ENCODE measurements at places on chromosomes 12 and 14. TPM values are rescaled to one million over a fixed set of nuclear protein-coding genes. Genes with fewer than 3 reads are reported as not detected.
A peak's percentile ranks its signal among the peaks of the same experiment; 100 is the strongest.

The NGB gene
- total RNA-seq = not detected

GRCh38 chr12:11839091-11839641, 189.7 kb downstream of the ETV6 start:
- H3K36me3 ChIP-seq = peaks cover 29% of the 10 kb centered on the region
- peaks cover 5% of the 10 kb centered on the region for H3K4me1 ChIP-seq
- DNase-seq = no peak
- no peak overlapping the region for H3K27ac ChIP-seq

DNA sequence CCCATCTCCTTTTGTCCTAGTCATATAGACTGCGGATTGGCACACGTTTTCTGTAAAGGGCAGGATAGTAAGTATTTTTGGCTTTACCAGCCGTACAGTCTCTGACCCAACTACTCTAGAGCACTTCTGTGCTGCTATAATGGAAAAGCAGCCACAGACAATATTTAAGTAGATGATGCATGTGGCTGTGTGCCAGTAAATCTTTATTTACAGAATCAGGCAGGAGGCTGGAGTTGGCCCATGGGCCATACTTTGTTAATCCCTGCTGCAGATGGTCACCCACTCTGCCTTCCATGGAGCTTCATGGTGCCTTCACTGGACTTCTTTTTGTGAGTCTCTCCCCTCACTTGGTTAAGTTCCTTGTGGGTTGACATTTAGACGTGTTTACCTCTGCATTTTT, 584.5 kb upstream of the TBX3 start:
- peaks cover 4% of the 10 kb centered on the region for H3K4me1 ChIP-seq
- H3K4me3 ChIP-seq = no peak overlapping the region
- no peaks in the 10 kb centered on the region for H3K36me3 ChIP-seq
- DNase-seq = no peak

DNA sequence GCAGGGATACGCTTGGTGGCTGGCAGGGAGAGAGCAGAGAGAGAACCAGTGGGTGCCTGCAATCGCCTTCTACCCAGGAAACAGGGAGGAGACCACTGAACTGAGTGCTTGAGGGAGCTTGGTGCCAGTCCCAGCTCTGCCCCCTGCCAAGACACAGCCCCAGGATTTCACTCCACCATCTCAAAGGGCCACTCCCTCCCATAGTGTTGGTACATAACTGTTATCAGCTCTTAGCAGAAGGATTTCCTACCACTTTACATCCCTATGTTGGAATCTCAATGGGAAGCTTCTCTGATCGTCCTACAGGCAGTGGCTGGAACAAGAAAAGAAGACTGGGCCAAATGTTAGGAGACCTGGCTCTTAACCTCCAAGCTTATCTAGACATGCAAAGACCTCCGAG, 157.4 kb upstream of the FOXN3 start:
- peaks cover 4% of the 10 kb centered on the region for H3K36me3 ChIP-seq
- peaks cover 38% of the 10 kb centered on the region for H3K4me1 ChIP-seq

The MANSC4 gene
- total RNA-seq = 0.29 TPM

DNA sequence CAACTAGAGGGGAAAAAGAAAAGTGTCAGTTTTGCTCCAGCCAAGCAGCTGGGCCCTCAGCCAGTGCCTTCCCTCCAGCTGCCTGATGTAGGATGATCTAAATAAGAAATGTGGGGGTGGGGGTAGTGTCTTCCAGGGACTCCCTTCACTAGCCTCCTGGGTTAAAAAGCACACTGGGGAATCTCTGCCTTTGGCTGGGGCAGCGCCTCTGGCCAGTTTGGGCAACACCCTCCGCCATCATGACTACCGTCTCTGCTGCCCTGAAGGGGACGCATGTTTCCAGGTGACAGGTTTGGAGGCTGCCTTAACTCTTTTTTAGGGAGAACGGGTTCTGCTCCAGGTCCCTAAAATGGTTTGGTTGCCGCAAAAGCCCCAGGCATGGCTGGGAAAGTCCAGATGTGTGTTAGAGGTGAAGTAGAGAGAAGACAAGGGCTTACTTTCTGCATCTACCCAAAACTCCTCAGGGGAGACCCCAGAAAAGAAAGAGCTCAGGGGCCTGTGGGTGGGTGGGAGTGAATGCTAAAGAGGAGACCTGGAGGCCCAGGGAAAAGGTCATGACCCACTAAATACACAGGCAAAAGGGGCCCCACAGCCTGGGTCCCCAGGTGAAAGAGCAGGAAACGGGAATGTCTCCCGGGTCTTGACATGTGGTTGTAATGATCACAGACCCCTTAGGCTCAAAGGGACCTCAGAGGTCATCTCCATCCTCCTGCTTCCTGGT, 132.8 kb upstream of the CCND2 start:
- H3K4me1 ChIP-seq = peaks cover 16% of the 10 kb centered on the region
- H3K27ac ChIP-seq = no peak overlapping the region
- no peak for DNase-seq
- H3K4me3 ChIP-seq = no peak overlapping the region
- H3K27me3 ChIP-seq = no peaks in the 10 kb centered on the region
- H3K36me3 ChIP-seq = no peaks in the 10 kb centered on the region

GRCh38 chr14:37992499-37992898, 215.2 kb upstream of the SSTR1 start:
- no peaks in the 10 kb centered on the region for H3K27me3 ChIP-seq
- H3K4me3 ChIP-seq = no peak overlapping the region
- no peak overlapping the region for H3K27ac ChIP-seq
- H3K36me3 ChIP-seq = no peaks in the 10 kb centered on the region

- no peaks in the 10 kb centered on the region for H3K4me1 ChIP-seq
- H3K36me3 ChIP-seq = peaks cover 5% of the 10 kb centered on the region
- no peak for DNase-seq
- H3K4me3 ChIP-seq = no peak overlapping the region
- H3K27ac ChIP-seq = no peak overlapping the region
Measured at GRCh38 chr14:59406454-59407245, 58.5 kb downstream of the GPR135 start.

DNA sequence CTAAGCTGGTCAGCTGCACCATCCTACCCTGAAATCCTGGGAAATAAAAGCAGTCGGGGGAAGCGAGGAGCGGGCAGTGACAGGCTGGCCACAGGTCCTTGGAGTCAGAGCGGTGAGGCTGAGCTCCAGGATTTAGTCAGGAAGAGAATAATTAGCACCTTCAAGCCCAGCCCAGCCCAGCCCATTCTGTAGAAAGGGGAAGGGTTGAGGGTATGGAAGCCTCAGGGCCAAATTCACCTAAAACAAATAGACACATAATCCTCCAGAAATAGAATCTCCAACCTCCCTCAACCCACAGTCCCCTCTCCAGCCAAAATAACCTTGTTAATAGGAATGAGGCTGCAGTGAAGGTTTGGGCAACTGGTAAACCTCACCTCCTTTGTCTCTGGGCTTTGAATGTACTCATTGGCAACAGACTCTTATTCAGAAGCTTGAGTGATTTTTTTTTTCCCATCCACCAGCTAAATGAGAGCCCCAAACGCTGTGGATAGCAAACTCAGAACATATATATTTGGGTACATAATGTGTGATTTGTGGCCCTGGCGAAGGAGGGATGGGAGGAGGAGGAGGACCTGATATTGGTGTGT, 334.1 kb downstream of the DPF3 start:
- no peak overlapping the region for H3K4me3 ChIP-seq
- H3K27me3 ChIP-seq = peaks cover 2% of the 10 kb centered on the region
- no peak overlapping the region for H3K27ac ChIP-seq
- H3K36me3 ChIP-seq = no peaks in the 10 kb centered on the region
- H3K4me1 ChIP-seq = peaks cover 7% of the 10 kb centered on the region

The KRT74 gene
- total RNA-seq = not detected

The SSTR1 gene
- total RNA-seq = not detected

DNA sequence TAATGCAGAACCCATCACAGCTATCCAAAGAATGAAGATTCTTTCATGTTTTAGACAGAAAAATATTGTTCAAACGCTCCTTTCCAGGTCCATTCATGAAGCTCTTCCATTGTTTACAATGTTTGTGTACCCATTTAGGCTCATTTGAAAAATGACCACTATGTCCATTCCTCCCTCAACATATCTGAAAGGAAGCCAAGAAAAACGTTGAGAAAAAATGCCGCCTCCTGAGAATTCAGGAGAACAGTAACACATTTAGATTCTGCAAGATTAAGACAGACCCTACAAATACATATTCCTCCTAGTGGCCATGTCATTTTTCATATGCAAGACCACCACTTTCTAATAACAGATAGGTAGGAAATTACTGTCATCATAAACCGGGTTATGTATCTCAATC, 124.4 kb downstream of the SLC25A21 start:
- no peak for DNase-seq
- H3K4me1 ChIP-seq = peaks cover 11% of the 10 kb centered on the region
- peaks cover 5% of the 10 kb centered on the region for H3K27me3 ChIP-seq
- no peak overlapping the region for H3K4me3 ChIP-seq
- no peaks in the 10 kb centered on the region for H3K36me3 ChIP-seq
- H3K27ac ChIP-seq = no peak overlapping the region

The POLE2 gene
- 8.3 TPM for total RNA-seq

DNA sequence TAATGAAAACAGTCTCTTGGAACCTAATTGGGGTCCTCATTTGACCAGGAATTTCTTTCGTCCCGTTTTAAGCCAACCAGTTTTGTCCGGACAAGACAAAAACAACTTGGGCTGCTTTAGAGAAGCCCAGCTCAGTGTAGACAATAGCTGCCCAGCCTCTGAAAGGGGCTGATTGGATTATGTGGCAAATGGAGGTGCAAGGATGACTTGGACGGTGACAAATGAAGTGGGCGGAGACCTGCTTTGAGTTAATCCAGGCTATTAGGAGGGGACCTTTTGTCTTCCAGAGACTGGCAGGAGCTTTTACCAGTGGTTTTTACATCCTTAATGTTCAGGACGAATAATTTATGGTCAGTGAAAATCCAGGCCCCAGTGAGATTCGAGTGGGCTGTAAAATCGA, 4.8 kb downstream of the MEG3 start:
- H3K27me3 ChIP-seq = peaks cover 3% of the 10 kb centered on the region
- H3K36me3 ChIP-seq = peaks cover 4% of the 10 kb centered on the region
- peak overlapping the region; percentile 80 for H3K27ac ChIP-seq

The OAS3 gene
- 7.7 TPM for total RNA-seq

DNA sequence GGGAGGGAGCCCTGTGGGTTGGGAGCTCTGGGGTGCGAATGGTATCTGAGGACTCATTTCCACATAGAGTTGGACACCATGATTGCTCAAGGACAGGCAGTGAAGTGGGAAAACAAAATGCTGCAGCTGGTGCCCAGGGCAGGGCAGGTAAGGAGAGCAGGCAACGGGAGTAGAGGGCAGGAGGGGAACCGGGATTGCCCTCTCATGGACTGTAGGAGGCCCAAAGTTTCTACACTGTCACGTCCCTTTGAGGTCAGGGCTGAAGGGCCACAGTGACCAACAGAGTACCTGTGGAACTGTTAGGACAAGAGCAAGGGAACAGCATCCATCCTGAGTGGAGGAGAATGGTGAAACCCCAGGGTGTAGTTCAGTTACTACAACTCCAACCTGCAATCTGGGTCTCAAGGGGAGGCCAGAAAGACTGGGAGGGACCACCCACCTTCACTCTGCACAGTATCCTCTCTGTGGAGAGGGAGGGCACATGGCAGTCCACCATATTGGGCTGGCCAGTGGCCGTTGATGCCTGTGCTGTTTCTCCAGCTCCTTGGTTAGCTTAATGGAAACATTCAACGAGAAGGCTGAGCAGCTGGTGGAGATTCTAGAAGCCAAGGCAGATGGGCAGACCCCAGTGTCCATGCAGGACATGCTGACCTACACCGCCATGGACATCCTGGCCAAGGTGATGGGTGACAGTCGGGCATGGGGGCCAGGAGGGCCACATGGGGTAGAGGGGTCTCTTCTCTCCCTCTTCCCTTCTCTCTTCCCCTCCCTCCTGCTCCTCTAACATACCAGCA, 22.2 kb downstream of the CYP46A1 start:
- no peak overlapping the region for H3K4me3 ChIP-seq
- H3K4me1 ChIP-seq = no peaks in the 10 kb centered on the region
- peaks cover 17% of the 10 kb centered on the region for H3K36me3 ChIP-seq
- DNase-seq = peak; percentile 20
- peaks cover 2% of the 10 kb centered on the region for H3K27me3 ChIP-seq
- H3K27ac ChIP-seq = no peak overlapping the region

GRCh38 chr14:106417224-106418049, 891.1 kb downstream of the TMEM121 start:
- H3K27me3 ChIP-seq = no peaks in the 10 kb centered on the region
- H3K4me3 ChIP-seq = no peak overlapping the region
- peaks cover 1% of the 10 kb centered on the region for H3K36me3 ChIP-seq
- DNase-seq = no peak
- H3K27ac ChIP-seq = no peak overlapping the region

The VRTN gene
- not detected for total RNA-seq

The PPP1CC gene
- 156 TPM for total RNA-seq

- no peak overlapping the region for H3K4me3 ChIP-seq
- peaks cover 11% of the 10 kb centered on the region for H3K4me1 ChIP-seq
- H3K27me3 ChIP-seq = peaks cover 2% of the 10 kb centered on the region
- no peak for DNase-seq
Measured at GRCh38 chr12:130686511-130686991, 29.5 kb downstream of the RIMBP2 start.

DNA sequence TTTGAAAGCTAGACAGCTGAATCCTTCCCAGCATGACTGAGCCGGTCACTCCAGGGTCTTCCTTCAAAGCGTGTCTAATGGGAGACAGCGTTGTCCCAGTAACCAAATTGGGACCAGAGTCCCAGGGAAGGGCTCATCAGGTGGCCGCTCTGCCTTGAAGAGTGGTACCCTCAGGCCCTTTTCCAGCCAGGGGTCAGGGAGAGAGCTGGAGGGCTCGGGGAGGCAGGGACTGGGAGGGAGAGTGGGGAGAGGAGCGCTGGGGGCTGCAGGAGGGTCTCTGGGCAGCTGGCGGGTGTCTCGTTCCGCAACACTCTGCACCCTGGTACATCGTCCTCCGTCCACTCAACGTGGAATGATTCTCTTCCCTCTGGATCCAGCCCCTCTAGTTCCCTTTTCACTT, 1.6 kb upstream of the RTL1 start:
- no peak for DNase-seq
- peak overlapping the region; percentile 70 for H3K4me3 ChIP-seq
- H3K36me3 ChIP-seq = no peaks in the 10 kb centered on the region

Measured in mesothelial cell of epicardium (in vitro differentiated cells).